Fibroblast of pulmonary artery (primary cell): ENCODE measurements at places on chromosomes 4 and X.

DNA sequence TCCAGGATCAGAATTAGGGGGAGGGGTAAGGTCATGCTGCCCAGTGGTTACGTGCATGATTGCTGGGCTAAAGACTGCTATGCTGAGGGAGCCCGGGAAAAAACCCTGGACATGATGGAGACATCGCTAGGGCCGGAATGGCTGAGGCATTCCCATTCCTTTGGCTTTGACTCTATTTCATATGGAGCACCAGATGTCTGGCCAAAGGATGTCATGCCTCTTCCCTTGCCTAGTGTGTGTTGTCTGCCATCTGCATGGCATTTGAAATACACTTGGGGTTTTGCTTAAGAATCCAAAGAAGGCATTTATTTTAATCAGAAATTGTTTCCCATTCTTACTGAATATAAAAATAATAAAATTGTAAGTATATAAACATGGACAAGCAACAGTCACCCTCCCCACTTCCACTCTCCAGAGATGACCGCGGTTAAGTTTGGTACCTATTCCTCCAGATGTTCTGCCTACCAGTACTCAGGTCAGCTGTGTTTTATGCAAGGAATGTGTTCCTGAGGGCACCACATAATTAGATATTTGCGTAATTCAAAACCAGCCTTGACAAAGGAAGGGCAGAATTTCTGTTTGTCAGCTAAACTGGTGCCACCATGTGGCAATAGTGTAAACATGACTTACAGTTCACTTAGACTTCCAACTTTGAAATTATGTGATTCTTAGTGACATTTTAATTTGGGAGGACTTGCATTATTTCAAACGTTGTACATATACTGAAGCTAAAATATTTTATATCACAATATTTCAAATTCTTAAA lies 105.9 kb downstream of the CT47B1 start:
- DNase-seq = peak; percentile 81

DNA sequence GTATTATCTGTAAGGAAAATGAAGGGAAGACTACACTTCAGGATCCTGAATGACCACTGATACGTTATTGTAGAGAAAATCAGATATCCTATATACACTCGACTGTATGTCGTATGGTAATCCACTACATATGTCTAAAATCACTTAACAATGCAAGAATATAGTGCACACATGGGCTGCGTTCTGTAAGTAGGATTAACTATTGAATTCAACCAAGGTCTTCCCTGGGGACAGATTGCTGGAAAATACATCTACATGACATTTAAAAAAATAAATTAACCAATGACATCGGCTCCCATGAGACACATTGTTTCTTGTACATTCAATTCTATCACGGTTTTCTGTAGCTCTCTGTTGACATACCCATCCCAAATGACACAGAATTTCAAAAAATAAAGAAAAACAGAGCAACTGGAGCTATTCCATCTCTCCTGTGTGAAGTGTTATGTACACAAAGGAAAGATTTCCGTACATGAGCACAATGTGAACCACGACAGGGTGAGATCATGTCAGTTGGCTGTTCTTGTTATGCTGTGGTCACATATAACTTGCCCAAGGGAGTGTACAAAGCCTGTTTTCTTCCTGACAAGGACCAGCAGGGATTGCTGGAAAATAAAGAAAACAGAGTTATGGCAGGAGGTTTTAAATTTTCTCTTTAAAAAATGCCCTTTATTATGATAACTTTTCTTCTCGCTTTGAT lies 6.1 kb downstream of the ENOX2 start:
- DNase-seq = peak; percentile 69

DNA sequence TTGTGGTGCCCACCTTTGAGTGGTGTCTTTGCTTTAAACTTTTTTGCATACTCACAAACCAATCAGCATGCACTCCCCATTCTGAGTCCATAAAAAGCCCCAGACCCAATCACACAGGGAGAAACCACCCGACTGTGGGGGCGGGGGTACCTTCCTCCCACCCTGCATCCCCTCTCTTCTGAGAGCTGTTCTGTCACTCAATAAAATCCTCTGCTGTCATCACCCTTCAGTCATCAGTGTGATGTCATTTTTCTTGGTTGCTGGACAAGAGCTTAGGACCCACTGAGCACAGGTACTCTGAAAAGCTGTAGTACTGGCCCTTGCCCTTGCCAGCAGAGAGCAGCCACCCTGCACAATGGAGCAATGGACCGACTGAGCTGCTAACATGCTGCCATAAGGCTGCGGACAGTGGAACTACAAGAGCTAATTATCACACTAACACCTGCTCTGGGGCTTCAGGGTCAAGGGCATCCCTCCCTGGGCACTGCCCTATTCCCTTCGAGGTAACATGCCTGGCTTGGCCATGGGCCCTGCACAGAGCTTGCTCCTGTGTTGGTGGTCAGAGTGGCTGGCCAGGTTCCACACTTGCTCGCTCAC lies 62.9 kb upstream of the PGRMC2 start:
- DNase-seq = no peak

GRCh38 chrX:3815896-3816664 lies 102.6 kb upstream of the PRKX start:
- DNase-seq = peak; percentile 16

- DNase-seq = no peak
Observed at GRCh38 chr4:110224812-110225211, 26.4 kb upstream of the ELOVL6 start.

- no peak for DNase-seq
Observed at GRCh38 chr4:123767806-123768205, 371.2 kb downstream of the SPRY1 start.

DNA sequence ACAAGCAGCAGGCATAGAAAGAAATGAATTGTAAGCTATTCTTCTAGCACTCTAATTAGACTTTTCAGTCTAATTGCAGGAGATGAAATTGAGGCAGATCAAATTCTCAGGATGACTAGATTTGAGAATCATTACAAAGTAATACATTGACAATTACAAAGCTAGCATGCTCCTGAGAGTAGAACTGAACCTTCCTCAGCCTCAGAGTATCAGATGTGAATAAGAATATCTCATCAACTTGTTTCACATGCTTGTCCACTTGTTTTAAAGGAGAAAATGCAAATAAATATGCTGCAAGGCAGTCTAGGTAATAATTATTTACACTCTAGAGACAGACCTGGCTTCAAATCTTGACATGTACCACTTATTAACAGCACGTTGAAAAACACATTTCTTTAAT lies 491.0 kb upstream of the MAGEB2 start:
- DNase-seq = no peak

GRCh38 chr4:5218376-5219069 lies 167.2 kb downstream of the STK32B start:
- no peak for DNase-seq

DNA sequence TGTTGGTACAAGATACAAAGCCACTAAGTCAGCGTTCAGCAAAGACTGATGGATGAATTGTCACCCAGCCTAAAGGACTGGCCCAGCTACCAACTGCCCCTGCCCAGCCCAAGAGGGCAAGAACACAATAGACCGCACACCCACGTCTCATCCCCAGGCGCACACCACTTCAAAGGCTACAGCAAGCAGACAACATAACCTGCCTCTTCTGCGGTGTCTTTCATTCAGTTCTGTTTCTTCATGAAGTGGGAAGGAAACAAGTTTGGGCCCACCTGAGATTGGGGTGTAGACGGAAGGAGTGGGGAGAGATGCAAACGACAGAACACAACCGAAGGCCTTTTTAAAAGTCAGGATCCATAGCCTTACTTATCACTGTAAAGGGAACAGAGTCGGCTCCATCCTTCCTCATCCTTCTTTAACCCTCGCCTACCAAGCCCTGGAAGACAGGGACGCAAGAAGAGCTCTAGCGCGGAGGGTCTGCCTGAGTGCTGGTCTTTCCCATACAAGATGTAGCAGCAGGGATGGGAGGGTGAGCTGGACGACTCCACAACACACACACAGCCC lies 691 bp downstream of the SCARB2 start:
- DNase-seq = no peak

DNA sequence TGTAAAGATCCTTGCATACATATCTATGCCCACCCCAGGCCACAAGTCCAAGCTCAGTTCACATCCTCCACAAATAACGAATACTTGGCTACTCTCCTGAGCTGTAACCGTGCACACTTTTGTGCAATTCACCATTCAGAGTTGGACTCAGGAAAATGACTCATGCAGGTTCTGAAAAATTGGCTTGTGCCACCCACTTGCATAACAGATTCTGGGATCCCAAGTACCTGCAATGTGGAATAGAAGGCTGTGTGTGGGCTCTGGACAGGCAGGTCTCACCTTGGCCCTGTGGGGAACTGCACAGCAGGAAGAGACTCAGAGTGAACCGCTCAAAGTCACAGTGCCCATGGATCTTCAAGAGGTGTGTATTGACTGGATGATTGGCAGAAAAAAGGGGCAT lies 502.7 kb downstream of the PACRGL start:
- DNase-seq = no peak
